Stimulated activated CD4-positive, alpha-beta T cell treated with anti-CD3 and anti-CD28 coated beads, TNF-alpha, amount 100 ng/mL, for 48 hours (primary cell): ENCODE measurements at places on chromosomes 1 and 21.

DNA sequence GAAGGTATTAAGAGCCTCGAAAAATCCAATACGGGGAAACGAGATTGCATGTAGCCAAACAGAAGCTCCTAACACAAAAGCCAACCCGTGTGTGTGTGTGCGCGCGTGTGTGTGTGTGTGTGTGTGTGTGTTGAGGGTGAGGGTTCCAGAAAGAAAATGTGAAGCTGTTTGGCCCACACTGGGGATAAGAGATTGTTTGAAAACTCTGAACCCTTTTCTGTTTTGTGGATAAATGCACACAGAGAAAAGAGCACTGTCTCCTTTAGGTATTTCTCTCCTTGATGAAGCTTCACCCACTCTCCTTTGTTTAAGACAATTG is 1.9 kb downstream of the WLS start:
- no peak for DNase-seq

DNA sequence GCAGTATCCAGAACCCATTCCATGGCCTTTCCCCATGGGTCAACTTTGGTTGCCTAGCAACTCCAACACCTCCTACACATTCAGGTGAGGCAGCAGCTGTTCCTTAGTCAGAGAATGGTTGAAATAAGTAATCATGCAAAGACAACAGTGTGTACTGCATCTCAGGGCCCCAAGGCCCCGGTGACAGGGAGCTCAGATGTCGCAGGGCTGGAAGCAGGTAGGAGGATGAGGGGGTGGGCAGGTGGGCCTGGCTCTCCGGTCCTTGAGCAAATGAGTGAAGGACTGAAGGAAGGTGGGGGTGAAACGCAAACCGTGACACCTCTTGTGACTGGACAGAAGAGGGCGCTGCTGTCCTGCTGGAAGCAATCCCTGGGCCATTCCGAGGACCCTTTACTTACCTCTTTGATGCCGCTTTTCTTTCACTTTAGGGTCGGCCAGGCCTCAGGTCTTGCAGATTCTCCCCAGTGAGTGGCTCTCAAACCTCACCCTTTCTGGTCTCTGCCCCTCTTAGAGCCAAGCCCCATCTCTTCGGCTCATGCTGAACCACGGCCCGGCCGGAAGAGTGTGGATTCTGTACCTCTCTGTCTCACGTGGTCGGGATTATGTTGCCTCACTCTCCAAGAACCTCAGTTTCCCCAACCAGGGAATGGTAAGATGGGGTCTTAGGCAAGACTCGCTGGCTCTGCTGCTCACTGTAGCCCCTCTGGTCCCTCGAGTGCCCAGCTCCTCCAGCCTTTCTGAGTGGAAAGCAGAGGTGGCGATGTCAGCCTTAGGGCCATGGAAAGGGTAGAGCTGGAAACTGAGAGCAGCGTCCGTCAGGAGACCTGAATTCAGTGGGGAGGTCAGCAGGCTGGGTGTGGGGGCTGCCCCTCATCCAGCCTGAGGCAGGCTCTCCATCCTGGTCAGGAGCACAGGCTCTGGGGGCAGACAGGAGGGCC is 5.6 kb upstream of the KCNA10 start:
- peak; percentile 21 for DNase-seq

GRCh38 chr1:172178886-172179285 is 241.6 kb upstream of the C1orf105 start:
- no peak for DNase-seq

DNA sequence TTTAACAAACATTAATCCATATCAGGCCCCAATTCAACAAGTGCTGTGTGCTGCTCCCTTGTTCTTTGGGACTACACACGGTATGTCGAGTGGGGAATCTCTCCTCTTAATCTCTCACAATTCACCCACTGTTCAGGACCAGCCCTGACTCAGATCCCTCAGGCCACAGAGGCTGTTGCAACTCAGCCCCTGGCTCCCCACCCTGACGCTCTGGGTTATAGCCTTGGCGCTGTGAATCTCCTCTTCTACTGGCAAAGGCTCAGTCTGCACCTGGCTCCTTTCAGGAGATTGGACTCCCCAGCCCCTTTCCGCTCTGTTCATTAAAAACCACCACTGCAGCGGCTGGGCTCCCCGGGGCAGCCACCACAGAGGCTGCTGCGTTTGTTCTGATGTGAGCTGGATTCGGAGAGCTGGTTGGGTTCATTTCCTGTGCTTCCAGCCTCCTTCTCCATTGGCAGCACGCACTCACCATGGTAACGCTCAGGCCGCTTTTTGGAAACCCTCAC is 13.0 kb downstream of the CAPN8 start:
- no peak for DNase-seq

DNA sequence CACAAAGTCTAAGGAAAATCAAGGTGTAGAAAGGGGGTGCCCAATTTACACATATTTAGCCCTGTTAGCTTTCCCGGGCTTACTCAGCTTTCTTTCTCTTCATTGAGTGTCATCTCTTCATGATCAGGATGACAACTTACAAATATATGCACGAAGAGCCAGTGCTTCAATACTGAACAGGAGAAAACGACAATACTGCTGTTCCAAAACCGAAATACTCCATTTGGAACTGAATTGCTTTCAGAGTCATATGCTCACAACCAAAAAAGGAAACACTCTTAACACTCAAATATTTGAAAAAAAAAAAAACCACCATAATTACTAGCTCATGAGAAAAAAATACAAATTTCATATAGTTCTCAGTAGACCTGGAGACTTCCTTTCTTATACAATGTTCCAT is 272.1 kb upstream of the DUSP10 start:
- no peak for DNase-seq

GRCh38 chr1:92374223-92374622 is 75.4 kb downstream of the RPAP2 start:
- DNase-seq: no peak

DNA sequence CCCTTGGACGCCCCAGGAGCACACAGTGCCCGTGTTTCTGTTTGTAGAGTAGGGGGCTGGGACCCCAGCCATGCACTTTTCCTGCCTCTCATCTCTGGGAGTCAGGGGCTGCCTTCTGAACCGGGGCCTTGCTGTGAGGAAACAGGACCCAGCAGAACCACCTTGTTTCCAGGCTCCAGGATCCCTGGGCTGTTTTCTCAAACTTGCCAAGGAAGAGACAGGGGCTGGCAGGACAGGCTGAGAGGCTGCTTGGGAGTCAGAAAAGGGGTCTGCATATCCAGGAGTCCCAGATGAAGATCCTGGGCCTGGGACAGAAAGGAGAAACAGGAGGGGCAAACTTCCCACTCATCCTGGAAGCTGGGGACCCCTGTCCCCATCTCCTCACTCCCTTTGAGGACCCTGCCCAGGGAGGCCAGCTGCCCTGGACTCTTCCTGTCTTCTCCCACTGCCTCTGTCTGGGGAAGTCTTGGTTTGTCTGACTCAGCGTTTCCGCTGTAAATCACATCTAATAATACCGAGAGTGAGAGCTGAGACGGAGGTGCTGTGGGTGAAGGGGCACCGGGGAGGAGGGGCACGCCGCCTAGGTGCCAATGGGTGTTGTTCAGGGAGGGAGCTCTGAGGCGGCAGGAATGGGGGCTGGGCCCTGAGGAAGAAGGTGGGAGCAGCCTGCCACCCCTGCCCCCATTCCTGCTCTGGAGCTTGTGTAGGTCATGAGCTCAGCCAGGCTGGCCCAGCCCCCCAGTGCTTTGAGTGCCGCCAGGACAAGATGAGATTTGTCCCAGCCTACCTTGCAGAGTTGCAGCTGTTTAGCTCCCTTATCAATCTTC is 16.7 kb downstream of the POU3F1 start:
- DNase-seq: peak; percentile 72

DNA sequence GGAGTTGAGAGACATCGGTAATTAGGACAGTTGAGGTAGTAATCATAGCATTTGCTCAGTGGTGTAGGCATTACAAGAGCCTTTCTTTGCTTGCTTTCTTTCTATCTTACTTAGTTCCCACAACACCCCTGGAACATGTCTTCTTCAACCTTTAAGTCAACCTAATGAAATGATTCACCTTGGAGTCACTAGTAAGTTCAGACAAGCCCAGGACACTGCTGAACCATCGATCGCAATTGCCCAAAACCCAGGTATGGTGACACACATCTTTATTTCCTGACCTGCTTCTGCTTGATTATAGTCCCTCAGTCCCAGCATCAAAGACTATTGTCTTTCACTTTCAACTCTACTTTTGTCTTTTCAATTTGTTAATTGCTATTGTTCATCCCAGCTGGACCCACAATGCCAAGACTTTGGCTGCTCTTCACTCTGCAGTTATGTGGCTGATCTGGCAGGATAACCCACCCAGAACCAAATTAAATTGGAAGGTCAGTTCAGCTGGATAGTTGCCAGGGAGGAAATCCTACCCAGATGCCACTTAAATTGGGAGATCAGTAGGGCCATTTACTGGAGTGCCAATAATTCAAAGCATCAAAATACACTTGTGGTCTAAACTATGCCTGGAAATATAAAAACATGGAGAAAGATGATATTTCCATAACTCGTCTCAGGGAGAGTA is 272.9 kb downstream of the RWDD3 start:
- no peak for DNase-seq

- DNase-seq: no peak
Measured at GRCh38 chr1:53431805-53432565, 27.2 kb upstream of the DMRTB1 start.

GRCh38 chr1:231724876-231725647 is 98.5 kb downstream of the DISC1 start:
- DNase-seq: peak; percentile 12

DNA sequence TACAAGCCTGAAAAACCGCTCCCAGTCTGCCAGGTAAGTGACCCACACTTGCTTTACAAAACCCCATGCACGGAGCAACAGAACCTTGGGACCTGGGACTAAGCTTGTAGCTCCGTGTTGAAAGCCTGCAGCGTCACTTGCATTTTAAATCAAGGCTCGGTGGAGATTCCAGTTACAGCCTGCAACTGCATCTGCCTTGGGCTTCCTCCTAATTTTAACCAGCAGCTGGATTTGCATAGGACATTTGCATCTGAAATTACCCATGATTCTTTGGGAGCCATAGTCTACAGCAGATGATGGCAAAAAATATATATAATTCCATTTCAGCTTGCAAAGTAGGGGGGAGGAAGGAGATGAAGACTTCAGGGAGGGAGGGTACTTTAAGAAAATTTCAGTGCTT is 62.4 kb upstream of the IGSF21 start:
- no peak for DNase-seq

- DNase-seq: peak; percentile 11
Measured at GRCh38 chr1:37410105-37410504, 64.3 kb upstream of the ZC3H12A start.

GRCh38 chr1:26536081-26536480 is 6.5 kb downstream of the RPS6KA1 start:
- no peak for DNase-seq

DNA sequence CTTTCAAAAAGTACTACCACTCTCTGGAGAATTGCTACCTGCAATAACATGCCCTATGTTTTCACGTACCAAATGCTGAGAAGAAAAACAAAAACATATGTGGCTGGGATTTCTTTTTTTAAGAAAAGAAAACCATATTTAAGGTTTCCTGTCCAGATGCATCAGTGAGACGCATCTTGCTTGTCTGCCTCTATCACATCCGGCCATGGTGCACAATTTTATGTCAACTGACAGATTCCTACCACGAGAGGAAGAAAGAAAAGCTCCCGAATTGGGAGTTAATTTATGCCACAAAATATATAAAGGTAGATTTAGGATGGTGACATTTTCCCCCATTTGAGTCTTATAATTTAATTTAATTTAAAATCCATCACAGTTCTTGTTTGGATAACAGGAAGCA is 62.3 kb upstream of the COL24A1 start:
- DNase-seq: no peak

- DNase-seq: no peak
Measured at GRCh38 chr21:24278711-24279110, 1328.6 kb downstream of the MRPL39 start.

DNA sequence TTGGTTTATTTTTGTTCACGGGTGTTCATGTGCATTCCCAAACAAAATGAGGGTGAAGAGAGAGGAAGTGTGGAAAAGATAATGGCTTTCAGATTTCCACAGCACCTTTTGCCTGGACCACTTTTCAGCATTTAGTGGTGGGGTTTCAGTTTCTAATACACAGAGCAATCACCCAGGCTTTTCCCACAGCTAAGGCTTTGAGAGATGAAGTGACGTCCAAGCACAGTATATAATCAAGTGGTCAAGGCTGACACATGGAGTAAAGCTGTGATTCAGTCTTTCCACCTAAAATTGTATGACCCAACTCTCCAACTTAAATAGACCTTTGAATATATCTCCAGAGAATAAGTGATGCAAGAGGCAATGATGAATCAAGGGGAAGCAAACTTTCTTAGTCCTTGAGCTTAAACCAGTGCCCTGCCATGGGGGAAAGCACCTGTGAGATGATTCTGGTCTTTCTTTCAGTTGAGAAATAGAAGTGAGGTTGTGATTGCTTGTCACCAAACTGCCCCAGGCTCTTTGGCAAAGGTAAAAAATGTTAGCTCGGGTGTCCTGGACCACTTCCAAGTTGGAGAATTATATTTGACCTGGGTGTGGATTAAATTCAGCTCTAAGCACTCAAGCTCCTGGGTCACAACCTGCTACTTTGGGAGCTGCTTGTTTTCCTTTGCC is 2.4 kb upstream of the PIK3R3 start:
- peak; percentile 1 for DNase-seq

GRCh38 chr21:35643176-35643575 is 417.1 kb downstream of the SETD4 start:
- DNase-seq: no peak

- DNase-seq: no peak
Measured at GRCh38 chr21:42047821-42048613, 23.1 kb upstream of the UMODL1 start.

- no peak for DNase-seq
Measured at GRCh38 chr1:2408859-2409276, 3.5 kb downstream of the PEX10 start.

DNA sequence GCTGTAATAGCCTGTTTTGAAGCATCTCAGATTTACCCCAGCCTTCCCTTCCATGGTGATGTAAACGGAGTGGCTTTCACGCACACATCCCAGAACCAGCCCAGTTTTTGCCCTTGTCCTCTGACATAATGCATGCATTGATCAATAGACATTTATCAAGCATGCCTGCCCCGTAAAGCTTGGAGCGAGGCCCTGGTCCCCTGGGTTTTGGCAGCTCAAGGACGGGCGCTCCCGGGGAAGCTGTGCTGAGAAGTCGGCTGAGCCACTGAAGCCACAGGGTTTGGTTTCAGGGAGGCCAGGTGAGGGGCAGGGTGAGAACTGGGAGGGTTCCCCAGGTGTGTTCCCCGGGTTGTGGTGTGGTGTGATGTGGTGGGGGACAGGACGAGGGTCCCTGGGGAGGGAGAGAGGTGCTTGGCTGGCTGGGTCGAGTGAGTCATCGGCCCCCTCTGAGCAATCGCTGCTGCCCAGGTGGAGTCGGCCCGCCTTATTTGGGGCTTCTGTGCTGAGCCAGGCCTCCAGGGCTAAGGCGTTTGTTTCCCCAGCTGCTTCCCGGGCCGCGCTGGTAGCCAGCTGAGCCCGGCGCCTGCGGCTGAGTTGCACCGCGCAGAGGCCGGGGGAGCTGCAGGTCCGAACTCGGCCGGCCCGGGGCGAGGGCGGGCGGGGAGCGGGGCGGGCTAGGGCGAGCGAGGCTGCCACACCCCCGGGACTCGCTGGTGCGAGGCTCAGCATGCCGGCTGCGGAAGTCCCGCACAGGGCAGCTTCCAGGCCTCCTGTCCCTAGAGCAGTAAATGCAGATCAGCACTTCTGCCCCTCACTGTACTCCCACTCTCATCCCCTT is 23.6 kb downstream of the ATP2B4 start:
- DNase-seq: no peak

- DNase-seq: no peak
Measured at GRCh38 chr1:239123260-239123659, 263.1 kb upstream of the CHRM3 start.
